Lower lobe of right lung (tissue), 2 donors: ENCODE measurements at places on chromosomes 2 and 18. TPM values are rescaled to one million over a fixed set of nuclear protein-coding genes. Genes with fewer than 3 reads are reported as not detected.

- H3K4me3 ChIP-seq: no peak overlapping the region
- H3K36me3 ChIP-seq: no peaks in the 10 kb centered on the region
- no peaks in the 10 kb centered on the region for H3K27me3 ChIP-seq
Measured at GRCh38 chr2:62412347-62412742, 93.7 kb downstream of the TMEM17 start.

GRCh38 chr2:181837563-181837962 is 54.0 kb upstream of the ITPRID2 start:
- H3K4me3 ChIP-seq: no peak overlapping the region
- H3K36me3 ChIP-seq: no peaks in the 10 kb centered on the region
- no peak for DNase-seq
- no peaks in the 10 kb centered on the region for H3K4me1 ChIP-seq

DNA sequence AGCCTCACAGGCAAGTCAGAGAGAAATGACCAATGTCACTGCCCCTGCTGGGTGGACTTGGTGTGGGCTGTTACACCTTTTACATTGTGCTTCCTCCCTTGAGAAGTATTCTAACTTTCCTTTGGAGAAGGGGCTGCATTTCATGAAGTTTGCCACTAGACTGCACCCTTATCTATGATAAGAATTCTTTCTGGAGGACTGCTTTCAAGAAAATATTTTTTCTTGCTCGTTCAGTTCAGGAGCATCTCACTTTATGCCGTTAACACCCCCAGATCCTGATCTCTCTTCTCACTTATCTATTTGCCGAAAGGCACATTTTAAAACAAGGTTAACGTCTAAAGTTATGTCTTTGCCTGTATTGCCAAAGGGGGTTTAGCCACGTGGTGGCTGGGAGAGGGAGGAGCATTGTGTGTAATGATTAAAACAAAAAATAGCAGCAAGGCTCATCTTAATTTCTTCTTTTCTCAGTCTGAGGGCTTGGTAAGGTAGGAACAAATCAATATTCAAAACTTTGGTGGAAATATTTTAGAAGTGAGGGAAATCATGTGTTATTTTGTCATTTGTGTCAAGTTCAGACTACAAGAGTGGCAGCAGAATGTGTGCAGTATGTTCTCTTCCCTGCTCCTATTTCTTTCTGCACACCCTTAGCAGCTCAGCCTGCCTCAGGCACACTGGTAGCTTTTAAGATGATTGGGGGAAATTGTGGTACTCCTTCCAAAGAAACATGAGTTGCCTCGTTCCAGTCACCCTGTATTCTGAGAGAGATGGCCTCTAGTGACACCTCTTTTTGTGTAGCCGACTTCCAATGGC is 1.6 kb upstream of the IGFBP5 start:
- peaks cover 38% of the 10 kb centered on the region for H3K4me1 ChIP-seq
- DNase-seq: no peak
- peaks cover 27% of the 10 kb centered on the region for H3K27me3 ChIP-seq
- no peak overlapping the region for H3K4me3 ChIP-seq

Gene BCL2
- total RNA-seq: 11.0 TPM

Gene SERPINB13
- total RNA-seq: not detected

Gene MARCHF4
- 0.12 TPM for total RNA-seq
